ENCODE measurements at places on chromosomes 3 and 15.

DNA sequence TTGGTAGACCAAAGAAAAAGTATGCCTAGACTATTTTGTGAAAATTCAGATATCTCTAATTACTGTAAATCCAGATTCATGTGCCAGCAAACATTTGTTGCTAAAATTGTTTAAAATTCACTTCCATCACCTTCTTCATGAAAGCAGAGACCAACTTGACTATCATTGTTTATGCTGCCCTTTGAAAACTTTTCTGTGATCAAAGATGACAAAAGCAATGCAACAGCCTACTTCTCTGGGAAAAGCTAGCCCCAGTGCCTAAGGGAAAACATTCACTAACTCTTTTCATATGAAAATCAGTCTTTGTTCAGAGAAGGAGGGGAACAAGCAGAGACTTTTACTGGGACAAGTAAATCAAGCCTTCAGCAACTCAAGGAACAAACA lies 178.0 kb upstream of the P2RY1 start:
- DNase-seq, result no peak

DNA sequence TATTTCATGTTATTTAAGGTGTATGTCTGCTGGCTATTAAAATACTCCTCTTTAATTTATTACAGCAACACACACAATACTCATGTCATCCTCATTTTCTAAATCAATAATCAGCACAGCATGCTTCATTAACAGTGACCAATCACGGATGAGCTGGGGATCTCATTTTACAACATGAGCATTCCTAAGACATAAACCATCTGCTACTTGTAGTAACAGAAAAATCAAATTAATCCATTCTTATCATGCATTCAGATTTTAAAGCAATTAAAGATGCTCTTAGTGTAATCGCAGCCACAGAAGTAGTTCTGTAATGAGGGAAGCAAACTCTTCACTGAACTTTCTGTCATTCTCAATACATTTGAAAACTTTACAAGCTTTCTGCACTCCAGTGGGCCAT lies 191.1 kb downstream of the TBC1D5 start:
- no peak for DNase-seq

DNA sequence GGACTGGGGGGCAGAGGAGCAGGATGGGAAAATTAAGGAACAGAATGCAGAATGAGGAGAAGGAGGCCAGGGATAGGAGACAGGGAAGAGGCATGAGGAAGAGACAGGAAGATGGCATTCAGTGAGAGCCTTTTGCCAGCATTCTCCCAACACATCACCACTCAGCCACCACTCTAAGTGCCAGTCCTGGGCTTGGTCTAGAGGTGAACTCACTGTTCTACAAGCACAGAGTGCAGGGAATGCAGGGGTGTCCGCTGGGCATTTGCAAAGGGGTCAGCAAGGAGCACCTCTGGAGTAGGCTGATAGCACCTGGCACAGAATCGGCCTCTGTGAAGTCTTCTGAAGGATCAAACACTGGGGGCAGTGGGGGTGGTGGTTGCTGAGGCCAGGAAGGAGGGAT lies 14.6 kb upstream of the IGDCC3 start:
- DNase-seq, result no peak

DNA sequence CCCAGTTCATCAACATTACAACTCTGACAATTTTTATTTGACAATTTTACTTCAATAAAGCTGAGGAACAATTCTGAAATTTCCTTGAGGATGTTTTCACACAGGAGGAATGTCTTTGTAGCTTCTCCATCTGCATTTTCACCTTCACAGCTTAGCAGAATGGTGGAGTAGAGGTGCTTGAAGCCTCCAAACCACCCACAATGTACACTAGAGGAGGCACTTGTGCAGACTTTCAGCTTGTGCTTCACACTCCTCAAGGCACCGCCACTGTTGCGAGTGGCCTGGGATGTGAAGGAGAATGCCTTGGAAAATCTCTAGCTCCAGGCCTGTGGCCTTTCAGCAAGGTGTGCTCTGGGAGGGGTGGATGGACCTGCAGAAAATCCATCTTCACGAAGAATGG lies 181.9 kb downstream of the EPHB1 start:
- DNase-seq, result no peak

DNA sequence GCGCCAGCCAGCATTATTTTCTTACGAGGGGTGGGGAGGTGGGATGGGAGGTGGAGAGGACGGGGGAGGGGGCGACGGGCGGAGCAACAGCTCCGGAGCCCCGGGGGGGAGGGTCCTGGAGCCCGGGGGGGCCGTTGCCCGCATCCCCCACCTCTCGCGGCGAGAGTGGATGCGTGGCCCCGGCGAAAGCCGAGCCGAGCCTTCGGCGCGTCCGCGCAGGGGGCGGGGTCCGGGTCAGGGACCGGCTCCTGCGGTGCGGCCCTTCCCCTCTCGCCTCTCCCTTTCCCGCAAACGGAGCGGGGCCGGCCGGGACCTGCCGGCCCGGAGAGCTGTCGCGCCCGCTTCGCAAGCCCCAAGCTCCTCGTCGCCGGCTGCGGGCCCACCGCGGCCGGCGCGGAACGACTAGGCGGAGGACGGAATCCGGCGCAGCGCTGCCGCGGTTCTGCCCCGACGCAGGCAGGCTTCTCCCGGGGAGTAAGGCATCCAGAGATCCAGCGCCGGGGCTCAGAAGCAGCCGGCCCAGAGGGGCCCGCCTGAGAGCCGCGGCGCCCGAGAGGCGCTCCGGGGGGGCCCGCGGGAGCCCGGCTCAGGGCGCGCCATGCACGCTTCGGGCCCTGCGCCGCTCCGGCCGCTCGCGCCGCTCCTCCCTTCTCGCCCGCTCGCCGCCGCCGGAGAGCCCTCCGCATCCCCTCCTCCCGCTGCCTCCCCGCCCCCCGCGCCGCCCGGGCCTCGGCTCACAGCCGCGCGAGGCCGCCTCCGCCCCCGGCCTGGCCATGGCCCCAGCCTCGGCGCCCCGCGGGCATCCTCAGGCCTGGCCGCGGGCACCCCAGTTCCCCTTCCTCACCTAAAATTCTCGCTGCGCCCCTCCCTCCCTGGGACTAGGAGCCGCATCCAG lies 459 bp upstream of the ADCY5 start:
- no peak for DNase-seq

DNA sequence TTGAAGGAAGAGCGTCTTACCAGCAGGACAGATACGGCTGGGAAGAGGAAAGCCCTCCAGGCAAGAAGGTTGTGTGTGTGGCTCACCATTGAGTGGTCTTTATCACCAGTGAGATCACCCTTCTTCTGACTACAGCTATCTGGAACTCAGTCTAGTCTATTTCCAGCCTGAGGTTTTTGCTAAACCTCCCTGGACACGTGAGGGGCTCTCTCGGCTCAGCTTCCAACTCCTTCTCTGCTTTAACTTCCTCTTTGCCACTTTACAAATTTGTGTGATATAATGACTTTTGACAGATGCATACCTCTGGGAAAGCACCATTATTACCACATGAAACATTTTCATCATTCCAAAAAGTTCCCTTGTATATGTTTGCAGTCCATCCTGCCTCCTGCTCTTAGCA lies 15.3 kb upstream of the ROPN1 start:
- no peak for DNase-seq

GRCh38 chr3:111368056-111368455 lies 173.9 kb upstream of the CD96 start:
- no peak for DNase-seq

GRCh38 chr3:38332201-38332600 lies 14.4 kb upstream of the XYLB start:
- DNase-seq, result no peak

DNA sequence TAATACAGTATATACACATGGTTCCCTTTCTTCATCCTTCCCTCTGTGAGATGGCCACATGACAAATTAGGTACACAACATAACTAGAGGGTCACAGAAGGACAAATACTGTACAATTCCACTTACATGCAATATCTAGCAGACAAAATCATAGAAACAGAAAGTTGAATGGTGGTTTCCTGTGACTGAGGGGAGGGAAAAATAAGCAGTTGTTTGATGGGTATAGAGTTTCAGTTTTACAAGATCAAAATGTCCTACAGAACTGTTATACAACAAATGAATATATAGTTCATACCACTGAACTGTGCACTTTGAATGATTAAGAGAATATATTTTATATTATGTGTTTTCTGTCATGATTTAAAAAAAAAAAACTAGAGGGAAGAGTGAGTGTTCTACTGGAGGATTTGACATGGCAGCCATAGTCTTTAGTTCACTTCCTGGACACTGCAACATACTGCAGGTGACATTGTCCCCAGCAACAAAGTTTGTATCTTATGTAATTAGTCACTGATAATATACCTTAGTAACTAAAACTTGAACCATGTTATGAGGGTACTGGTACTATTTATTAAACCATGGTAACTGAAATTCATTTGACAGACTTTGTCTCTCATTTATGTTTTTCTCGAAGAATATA lies 37.2 kb downstream of the CCDC54 start:
- no peak for DNase-seq

DNA sequence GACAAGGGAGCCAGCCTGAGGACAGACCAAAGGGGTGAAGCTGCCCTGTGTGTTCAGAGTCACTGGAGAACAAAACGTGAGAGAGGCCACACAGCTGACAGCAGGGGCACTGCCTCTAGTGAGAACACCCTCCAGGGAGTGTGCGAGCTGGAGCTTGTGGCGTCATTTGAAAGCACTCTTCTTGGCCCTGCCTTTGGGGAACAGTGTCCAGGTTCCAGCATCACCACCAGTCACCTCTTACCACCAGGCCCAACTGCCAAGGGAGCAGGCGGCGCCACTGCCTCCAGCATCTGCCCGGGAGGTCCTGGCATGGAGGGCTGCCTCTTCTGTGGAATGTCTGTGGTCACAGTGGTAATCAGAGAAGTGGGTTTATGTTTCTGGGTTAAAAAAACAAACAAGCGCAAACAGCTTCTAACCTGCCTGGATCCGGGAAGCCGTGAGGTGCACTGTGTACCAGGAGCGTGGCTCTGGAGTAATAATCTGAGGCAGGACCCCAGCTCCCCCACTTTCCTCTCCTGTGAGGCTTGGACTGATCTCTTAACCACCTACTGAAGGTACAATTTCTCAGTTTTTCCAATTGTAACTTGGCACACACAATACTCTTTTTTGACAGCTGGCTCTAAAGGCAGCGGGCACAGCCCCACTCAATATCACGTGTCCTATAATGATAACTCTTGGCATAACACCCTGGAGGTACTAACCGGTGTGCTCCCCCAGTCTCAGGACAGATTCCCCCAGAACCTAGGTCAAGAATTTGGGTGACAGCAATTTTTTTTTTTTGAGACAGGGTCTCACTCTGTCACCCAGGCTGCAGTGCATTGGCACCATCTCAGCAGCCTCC lies 32.2 kb upstream of the CDCP1 start:
- DNase-seq, result no peak

DNA sequence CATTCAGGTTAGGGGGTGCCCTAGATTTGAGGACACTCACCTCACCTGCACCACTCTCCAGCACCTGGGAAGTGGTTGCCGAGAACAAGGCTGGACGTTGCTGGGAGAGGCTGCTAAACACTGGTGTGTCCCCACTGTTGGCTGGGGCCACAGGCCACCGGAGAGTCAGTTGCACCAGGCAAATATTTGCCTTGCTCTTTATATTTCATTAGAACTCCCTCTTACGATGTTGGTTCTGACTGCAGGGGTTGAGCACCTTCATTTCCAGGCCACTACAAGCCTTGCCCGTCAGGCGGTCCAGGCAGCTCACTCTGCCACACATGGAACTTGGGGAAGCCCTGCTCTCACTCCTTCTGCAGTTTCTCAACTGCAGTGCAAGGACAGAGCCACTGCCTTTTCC lies 30.7 kb downstream of the HCN4 start:
- DNase-seq, result no peak

GRCh38 chr3:108055931-108056330 lies 34.9 kb downstream of the CD47 start:
- no peak for DNase-seq

DNA sequence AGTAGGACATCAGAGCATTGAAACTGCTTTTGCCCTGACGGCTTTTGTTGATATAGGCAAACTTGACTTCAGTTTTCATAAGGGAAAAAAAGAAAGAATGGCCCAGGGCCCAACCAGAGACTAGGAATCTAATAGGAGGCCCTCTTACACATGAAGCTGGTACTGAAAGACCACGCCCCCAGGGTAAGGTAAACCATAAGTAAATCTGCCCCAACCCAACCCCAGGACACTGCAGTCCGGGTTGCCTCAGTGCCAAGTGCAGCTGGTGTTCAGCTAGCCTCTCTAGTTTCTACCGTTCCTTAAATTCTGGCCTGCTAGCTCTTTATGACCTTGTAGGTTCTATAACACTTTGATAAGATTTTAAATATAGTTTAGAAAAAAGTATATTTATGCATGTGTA lies 136.7 kb downstream of the AQP9 start:
- no peak for DNase-seq

- no peak for DNase-seq
These were observed 464.0 kb upstream of the CCDC54 start for GRCh38 chr3:106913111-106913698.

- peak; percentile 69 for DNase-seq
These were observed 68.2 kb downstream of the RAB7A start for GRCh38 chr3:128794067-128794768.

GRCh38 chr3:64037084-64037483 lies 13.8 kb upstream of the PSMD6 start:
- no peak for DNase-seq

DNA sequence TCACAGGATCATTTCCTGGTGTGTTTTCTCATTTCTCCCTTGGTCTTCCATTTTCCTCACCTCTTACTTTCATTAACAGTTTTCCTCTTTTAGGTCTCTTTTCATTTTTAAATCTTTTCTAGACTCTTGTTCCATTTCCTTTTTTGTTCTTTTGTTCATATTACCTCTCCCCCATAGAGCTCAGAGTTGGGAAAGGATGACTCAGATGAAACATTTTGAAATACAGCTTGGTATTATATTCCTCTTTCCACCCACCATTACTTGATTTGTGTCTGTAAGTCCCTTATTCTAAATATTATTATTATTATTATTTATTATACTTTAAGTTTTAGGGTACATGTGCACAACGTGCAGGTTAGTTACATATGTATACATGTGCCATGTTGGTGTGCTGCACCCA lies 153.1 kb downstream of the VGLL3 start:
- DNase-seq, result no peak

DNA sequence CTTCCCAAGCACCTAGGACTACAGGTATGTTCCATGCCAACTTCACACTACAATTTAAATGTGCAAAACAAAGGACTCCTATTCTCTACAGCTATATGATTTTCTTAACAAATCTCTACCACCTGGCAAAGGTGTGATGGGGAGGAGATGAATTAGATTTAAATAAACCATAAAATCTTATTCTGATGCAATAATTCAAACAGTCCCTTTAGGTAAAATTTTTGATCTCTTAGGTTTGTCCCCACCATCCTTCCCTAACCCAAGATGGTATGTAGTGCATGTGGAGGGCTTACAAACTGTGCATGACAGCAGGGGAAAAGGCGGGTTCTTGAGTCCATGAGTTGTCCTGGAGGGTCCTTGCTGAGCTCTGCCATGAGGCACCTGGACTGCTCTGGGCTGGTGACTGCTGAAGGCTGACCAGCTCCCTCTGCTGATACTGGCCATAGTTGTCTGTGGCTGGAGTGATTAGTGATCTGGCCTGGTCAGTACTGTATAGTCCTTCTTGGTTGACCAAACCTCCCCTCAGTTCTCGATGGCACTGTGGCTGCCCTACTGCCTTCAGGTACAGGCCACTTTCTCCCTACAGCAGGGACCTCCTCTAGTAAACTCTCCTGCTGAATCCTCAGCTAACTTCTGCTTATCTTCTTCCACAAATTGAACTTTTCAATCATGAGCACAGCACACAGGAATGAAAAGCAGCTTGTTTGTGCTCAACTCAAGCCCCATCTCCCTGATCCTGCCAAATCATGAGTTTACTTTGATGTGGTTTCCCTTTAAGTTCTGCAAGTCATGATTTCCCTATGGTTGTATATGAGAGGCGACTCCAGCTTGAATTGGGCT lies 30.1 kb downstream of the CFAP161 start:
- no peak for DNase-seq

Data from stimulated activated CD4-positive, alpha-beta T cell treated with anti-CD3 and anti-CD28 coated beads, Interleukin-4, amount 100 ng/mL, for 24 hours (primary cell).